ENCODE measurements at places on chromosomes 4 and X.

DNA sequence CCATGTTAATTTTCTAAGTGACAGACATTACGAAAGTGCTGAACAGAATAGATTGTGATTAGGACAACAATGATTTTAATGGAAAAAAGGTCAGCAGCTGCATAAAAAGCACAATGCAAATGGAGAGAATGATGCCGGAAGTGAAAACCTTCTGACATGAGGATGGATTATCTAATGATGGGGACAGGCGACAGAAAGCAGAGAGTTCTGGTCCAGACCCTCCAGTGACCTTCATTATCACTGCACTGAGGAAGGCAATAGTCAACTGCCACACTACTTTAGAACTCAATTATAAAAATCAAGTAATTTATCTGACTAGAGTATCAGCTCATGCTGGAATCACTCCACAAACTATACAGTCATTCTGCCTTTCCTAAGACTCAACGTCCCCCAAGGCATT is 746.1 kb upstream of the EPHA5 start:
- DNase-seq, result no peak

DNA sequence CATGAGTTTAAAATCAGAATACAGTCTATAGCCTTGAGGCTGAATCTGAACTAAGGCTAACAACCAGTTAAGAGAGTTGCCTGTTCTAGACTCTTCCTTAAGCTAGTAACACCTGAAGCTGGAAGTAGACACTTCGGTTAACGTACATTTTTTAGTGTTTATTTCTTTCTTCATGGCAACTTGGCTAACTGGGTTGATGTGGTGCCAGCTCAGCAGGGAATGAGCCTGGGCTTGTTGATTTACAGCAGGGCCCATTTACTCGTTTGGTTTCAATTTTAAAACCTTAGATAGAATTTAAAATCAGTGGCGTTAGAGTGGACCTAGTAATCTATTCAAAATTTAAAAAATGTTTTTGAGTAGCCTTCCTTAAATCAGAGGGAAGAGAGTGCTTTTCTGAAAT is 137.6 kb upstream of the ESX1 start:
- DNase-seq, result peak; percentile 7

DNA sequence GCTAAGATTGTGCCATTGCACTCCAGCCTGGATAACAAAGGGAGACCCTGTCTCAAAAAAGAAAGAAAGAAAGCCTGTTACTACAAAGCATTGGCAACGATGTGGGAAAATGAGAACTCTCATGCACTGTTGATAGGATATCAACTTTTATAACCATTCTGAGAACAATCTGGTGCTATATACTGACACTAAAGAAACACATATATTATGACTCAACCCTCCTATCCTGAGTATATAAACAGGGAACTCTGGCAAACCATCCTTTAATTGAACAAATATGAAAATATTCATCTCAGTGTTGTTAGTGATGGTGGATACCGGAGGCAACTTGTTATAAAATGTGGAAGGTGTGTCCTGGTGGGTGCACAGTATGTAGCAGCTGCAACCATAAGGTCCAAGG is 53.0 kb upstream of the SOD3 start:
- no peak for DNase-seq

DNA sequence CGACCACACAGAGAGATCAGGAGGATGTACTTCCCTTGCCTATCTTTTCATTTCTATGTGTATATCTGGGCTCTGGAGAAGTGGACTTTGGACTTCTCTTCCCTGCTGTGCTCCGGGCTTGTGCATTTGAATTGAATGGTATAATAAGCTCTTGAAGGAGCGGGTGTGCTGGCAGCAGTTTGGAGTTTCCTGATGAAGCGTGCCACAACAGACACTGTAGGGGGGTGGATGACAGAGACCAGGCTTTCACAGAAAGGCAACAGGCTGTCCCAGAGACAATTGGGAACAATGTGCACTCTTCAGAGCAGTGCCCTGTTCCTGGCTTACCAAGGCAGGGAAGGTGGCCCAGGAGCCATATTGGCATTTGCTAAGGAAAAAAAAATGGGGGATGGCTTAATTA is 170.1 kb downstream of the FRMPD4 start:
- DNase-seq, result no peak

DNA sequence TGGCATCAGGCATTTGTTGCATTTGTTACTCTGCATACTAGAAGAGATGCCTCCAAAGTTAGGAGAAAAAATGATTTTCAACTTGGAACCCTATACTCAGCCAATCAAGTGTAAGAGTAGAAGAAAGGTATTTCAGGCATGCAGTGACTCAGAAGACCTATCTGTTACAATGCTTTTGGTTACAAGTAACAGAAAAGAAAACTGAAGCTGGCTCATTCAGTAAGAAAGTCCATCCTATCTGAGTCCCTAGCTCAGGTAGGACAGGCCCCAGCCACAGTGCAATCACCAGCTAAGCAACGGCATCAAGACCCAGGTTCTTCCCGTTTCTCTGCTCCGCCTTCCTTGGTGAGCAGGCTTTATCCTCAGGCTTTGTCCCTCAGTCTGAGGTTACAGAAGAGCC is 23.3 kb downstream of the MECP2 start:
- peak; percentile 81 for DNase-seq

DNA sequence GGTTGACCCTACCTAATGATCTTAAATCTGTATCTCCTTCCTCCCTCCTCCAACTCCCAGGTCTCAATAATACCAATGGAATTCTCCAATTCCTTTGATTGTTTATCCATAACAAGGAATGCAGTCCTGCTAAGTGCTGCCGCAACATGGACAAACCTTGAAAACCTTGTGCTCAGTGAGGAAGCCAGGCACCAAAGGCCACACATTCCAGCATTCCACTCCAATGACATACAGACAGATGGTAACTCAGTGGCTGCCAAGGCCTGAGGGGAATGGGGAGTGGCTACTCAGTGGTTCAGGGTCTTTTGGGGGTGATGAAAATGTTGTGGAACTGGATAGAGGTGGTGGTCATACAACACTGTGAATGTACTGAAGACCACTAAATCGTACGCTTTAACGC is 10.4 kb downstream of the HAUS7 start:
- peak; percentile 86 for DNase-seq

- DNase-seq, result peak; percentile 2
These were observed 10.6 kb downstream of the TSPAN6 start for GRCh38 chrX:100625985-100626491.

DNA sequence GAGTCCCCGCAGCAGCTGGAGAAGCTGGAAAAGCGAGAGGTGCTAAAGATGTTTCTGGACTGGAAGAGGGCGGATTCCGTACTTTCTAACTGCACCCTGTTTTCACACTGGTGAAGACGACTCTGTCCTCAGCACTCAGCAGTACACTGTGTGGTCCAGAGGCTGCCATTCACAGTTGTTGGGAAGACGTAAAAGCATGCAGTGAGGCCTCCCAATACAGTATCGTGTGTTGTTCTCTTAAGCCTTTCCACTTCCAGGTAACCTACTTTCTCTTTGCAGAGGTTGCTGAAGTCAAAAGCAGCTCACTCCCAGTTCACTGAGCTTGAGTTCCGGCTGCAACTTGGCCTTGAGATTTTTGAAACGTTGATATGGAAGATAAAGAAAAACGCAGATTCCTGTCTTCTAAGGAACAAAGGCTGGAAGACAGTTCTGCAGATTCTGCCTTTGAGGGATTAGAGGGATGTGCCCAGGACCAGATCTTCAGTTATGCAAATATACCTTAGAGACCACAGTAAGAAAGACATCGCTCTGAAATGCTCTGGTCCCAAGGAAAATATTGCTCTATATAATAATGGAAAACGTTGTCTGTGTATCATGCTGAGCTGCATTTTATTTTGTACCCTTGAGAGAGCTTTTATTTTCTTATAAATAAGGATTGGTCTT is 540.9 kb downstream of the TRIML1 start:
- no peak for DNase-seq

GRCh38 chrX:120309873-120310705 is 1.2 kb downstream of the TMEM255A start:
- DNase-seq, result peak; percentile 40

- peak; percentile 39 for DNase-seq
These were observed 12.3 kb upstream of the ENOX2 start for GRCh38 chrX:130915302-130915701.

GRCh38 chr4:163164591-163164990 is 2.1 kb downstream of the NAF1 start:
- peak; percentile 5 for DNase-seq

GRCh38 chr4:577499-578450 is 1.7 kb upstream of the TMEM271 start:
- peak; percentile 17 for DNase-seq

GRCh38 chrX:133465254-133465653 is 50.0 kb upstream of the GPC4 start:
- DNase-seq, result no peak

GRCh38 chr4:102037566-102037965 is 247.0 kb downstream of the BANK1 start:
- peak; percentile 9 for DNase-seq

DNA sequence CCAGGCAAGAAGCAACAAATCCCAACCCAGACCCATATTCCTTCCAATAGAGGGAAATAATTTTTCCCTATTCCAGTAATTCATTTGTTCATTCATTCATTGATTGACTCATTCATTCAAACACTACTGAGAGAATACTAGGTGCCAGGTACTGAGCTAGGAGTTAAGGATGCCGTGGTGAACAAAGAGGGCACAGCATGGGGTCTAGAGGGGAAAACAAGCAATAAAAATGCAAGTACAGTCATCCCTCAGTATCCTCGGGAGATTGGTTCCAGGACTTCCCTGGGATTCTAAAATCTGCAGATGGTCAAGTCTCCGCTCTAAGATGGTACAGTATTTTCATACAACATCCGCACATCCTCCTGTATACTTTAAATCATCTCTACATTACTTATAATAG is 18.7 kb downstream of the RASGEF1B start:
- DNase-seq, result no peak

GRCh38 chr4:176646311-176646710 is 146.4 kb downstream of the VEGFC start:
- no peak for DNase-seq

DNA sequence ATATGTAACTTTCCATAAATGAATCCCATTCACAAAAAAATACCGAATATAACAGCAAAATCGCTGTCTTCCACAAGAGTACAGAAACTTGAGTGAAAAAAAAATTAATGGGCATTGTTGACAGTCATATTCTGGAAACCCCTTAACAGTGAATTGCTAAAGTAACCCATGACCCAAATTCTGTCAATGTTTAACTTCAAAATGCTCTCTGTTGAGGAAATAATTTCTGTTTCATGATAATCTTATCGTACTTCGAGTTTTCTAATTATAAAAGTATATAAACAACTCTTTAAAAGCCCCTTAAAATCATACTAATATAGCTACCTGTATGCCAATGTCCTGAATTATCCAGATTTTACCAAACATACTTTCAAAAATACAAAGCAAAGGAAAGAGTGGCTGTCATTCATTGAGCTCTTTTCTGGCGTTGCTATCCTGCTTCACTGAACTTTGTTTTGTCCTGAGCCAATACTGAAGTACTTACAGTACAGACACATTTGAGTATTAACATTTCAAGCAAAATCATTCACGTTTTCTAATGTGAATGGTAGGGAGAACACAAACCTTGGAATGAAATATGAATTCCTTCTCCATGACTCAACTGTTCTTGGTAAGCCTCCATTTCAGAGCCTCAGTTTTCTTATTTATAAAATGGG is 2.4 kb downstream of the XAGE3 start:
- DNase-seq, result peak; percentile 4

DNA sequence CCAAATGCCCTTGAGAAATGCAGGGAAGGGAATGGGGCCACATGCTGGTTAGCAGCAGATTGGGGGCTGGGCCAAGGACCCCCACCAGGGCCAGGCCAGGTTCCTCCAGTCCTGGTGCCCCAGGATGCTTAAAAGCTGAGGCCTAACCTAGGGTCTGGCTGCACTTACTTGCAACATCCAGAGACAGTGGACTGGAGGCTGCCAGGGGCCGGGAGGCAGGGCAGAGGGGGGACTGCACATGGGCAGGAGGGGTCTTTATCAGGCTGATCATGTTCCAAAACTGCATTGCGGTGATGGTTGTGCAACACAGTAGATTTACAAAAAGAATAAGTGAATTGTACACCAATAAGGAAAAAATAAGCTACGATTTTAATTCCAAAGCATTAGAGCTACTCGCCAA is 36.8 kb upstream of the C4orf50 start:
- no peak for DNase-seq

GRCh38 chrX:105063743-105064142 is 156.8 kb downstream of the TEX13A start:
- DNase-seq, result no peak

DNA sequence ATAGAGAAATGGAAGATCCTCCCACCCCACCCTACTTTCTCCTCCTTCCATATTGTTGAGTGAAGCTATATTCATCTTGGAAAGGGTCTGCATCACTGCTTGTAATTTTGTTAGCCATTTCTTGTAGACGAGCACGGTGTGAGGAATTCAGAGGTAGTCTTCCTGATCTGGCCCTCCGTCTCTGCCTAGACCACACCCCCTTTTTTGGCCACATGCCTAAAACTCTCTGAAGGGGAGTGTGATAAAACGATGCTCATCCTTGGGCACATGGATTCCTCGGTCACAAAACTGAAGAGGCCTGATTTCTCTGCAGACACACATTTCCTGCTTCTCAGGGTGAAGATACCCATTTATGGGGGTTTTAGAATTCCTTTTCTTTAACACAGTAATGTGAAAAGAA is 182.8 kb downstream of the LARP7 start:
- DNase-seq, result no peak

- peak; percentile 69 for DNase-seq
These were observed 68.3 kb downstream of the LARP7 start for GRCh38 chr4:112704991-112705845.

DNA sequence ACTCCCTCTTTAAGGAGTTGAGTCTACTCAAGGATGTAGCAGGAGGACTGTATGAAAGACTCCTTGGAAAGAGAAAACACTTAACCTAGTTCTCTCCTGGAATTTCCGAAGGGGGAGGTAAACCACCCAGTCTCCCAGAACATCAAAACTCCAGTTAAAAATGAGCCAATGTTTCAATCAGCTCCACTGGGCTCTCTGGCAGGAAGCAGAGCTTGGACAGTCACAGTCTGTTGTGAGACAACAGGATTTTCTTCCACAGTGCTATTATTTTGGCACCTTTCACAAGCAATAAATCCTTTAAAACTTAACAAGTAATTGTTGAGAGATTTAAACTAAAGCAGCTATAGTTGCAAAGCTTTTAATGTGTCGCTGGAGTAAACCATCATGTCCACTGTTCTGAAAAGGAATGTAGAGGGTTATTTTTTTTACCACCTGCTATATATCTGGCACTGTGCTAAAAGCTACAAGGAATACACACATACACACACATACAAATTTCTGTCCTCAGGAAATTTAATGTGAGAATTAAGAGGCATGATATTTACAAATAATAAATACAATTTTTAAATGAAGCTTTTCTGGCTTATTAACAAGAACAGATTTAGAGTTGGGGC is 229.2 kb upstream of the INTU start:
- peak; percentile 47 for DNase-seq

GRCh38 chr4:168893205-168893604 is 116.8 kb downstream of the CBR4 start:
- DNase-seq, result no peak

DNA sequence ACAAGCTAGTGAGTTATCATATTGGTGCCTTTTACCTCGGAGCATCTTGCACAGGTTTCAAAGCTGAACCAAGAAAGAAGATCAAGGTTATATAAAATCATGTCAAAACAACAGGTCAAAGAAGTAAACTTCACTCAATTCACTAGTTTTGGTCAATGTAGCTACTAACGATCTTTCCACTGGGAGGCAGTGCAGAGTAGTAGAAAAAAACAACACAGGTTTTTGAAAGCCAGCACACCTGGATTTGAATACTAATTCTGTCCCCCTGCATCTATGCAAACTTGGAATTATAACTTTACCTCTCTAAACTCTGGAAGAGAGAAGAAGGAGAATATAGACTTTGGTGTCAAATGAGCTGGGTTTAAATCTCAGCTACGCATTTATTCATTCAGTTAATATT is 266.1 kb downstream of the GRIA3 start:
- peak; percentile 23 for DNase-seq

- no peak for DNase-seq
These were observed 291.1 kb downstream of the TRIML1 start for GRCh38 chr4:188430384-188430783.

Data from choroid plexus epithelial cell (primary cell).